ENCODE measurements at places on chromosomes 4 and X.

- DNase-seq = no peak
These were observed 43.5 kb downstream of the ESX1 start for GRCh38 chrX:104211187-104211586.

GRCh38 chrX:46929439-46930261 lies 17.4 kb downstream of the JADE3 start:
- DNase-seq = peak; percentile 40

- DNase-seq = peak; percentile 78
These were observed 1.8 kb downstream of the SEPTIN6 start for GRCh38 chrX:119690921-119691716.

DNA sequence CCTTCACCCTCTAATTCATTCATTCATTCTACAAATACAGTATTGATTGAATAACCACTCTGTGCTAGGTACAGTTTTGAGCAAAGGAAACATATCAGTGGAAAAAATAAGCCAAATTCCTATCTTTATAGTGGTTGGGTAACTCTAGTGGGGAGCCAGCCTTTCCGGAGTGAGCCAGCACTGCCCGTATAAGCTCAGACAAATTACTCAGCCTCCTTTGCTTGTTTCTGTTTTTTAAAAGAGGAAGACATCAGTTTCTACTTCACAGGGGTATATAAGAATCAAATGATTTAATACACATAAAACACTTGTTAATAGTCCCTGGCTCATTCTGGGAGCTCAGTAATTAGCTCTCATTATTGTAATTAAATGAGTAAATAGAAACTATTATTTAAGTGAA lies 238.2 kb upstream of the MAD2L1 start:
- no peak for DNase-seq

DNA sequence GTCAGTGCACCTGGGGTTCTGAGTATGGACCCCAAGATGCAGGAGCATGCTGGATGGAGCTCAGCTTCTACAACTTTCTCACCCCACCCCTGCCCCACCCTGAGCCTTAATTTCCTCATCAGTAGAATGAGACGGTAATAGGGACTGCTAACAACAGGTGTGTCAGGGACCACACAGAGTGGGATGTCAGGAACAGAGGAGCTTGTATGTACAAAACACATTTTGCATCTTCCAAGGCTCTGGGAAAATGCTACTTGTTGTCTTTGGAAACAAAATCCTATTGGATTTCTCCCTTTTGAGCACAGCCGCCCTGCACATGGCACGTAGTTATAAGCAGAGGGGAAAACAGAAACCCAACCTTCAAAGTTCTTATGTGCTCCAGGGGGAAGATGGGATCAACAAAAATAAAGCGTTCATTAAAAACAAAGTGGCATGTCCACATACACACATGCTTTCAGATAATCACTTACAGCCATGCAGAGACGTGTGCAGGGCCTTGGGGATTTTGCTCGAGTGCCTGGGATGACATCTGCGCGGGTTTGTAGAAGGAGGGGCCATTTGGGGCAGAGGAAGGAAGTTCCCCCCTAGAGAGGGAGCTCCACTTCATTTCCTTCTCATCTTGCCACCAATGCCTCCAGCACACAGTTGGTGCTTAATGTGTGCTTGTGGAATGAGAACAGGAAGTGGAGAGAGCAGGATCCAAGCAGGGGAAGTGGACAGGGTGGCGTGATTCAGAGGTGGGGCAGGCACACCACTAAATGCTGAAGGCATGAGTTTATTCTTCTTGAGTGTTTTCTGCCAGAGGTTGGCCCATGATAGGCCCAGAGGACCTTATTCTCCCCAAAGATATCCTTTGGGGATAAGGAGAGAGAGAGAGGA lies 138.9 kb downstream of the SMIM20 start:
- DNase-seq = no peak

DNA sequence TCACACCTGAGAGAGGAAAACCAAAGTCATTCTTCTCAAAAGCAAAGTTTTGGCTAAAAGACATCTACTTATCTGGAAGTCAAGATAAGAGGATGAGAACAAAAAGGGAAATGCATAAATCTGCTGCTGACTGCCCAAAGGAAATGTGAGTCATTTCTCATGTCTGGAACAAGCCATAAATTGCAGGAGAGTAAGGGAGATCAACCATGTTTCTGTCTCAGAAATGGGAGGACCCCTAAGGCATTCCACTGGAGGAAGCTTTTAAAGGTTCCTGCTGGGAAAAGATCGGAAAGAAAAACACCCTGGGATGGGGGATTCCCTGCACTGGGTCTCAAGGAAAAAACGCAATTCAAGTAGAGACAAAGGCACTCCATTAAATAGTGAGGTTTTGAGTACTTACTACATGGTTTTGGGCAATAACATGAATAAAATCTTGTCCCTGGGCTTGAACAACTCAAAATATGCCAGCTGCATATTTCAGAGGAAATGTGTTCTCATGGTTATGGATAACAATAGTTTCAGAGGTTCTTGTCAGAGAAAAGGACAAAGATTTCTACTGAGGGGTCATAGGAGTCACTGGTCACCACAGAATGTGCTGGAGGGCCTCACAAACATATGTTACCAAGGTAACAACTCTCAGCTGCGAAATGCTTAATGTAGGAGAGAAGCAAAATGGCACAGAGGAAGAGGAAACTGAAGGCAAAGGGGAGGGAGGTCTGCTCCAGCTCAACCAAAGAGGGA lies 19.3 kb downstream of the GPR143 start:
- peak; percentile 67 for DNase-seq

- DNase-seq = peak; percentile 50
These were observed 42.3 kb upstream of the LNX1 start for GRCh38 chr4:53633608-53634007.

DNA sequence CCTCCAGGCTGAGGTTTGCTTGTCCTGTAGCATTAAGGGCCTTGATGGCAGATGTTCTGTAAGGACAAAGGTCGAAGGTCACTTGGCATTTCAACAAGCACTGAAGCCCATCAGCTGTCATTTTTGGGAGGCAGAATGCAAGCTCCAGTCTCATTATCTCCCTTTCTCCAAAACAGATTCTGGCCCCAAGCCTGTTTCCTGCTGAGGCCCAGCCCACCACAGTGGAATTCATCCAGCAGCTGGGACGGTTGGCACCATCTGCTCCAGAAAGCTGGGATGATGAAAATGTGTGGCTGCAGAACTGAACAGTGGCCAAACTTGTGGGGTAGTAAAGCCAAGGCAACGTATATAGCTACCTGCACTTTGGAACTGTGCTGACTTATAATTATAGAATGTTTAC lies 17.7 kb upstream of the PPEF2 start:
- peak; percentile 17 for DNase-seq

GRCh38 chr4:38152721-38153386 lies 192.7 kb downstream of the PTTG2 start:
- DNase-seq = no peak

DNA sequence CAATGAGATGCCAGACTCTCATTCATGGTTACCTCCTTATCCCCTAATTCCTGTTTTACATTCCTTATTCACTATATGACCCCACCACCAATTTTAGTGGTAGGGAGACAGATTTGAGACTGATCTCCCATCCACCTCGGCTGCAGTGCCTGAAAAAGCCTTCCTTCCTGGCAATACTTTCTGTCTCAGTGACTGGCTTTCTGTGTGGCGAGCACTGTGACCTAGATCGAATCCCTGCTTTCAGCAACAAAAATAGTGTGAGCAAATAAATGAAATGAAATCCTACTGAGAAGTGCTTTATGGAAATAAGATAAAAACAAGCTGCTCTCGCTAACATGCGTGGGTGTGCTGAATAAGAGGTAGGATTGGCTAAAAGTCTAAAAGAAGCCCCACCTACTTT lies 165.3 kb downstream of the GPM6A start:
- DNase-seq = no peak

GRCh38 chr4:157751631-157752030 lies 421.2 kb downstream of the GASK1B start:
- no peak for DNase-seq

DNA sequence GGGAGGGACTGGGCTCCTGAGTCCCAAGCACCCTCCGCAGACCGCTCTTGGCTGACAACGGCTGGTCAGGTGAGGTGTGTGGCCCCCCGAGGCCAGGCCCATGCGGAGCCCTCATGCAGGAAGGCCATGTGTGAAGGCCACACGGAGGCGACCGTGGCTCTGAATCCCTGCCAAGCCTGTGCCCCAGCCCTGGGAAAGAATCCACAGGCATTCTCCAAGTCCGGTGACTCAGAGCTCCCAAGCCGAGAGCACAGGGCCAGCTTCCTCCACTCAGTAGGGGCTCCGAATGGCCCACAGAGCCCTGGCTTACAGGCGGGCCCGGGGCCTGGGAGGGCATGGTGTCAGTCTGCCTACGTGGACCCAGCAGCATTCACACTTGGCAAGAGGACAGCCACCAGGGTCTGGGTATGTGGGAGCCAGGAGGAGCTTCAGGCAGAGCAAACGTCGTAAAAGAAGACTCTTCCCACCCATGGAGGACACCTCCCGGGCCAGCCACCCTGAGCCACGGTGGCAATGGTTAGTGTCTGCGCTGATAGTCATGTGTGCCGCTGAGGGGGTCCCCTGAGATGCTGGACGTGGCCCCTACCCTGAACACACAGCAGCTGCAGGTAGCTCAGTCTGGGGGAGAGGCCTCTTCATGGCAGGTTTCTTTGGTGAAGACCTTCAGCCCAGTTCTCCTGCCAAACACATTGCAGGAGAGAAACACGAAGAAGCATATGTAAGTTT lies 105.7 kb downstream of the PSAPL1 start:
- peak; percentile 80 for DNase-seq

DNA sequence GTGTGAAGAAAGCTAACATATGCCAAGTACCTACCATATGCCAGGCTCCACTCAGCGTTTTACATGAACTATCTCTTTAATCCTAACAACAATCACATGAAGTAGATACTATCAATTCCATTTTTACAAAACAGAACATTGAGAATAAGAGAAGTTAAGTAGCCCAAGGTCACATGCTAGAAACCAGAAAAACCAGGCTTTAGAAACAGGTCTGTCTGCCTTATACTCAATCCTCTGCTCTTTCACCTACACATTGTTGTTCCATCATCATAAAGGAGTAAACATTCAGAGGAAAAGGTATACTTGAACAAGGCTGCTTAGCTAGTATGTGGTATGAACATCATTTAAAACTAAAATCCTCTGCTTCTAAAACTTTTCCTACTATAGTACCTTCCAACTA lies 42.1 kb downstream of the WDFY3 start:
- no peak for DNase-seq

- no peak for DNase-seq
These were observed 241.0 kb downstream of the SLC39A8 start for GRCh38 chr4:102104278-102104677.

GRCh38 chr4:139593091-139593564 lies 37.1 kb upstream of the SETD7 start:
- DNase-seq = peak; percentile 76

DNA sequence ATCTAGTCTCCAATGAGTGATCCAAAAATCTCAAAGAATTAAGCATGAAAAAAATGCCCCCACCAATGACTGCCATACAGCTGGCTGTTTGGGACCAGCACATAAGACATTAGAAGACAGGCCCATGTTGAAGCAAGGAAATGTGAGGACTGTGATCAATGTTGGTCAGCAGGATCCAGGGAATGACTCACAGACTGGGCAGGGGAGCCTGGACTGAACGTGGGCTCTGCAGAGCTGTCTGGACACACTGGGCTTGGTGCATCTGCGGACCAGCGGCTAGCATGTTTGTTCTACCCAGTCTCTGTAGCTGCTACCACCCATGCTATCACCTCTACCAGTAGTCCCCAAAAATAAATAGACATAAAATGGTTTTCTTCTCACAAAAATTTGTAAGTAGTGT lies 108.6 kb downstream of the PALLD start:
- peak; percentile 45 for DNase-seq

DNA sequence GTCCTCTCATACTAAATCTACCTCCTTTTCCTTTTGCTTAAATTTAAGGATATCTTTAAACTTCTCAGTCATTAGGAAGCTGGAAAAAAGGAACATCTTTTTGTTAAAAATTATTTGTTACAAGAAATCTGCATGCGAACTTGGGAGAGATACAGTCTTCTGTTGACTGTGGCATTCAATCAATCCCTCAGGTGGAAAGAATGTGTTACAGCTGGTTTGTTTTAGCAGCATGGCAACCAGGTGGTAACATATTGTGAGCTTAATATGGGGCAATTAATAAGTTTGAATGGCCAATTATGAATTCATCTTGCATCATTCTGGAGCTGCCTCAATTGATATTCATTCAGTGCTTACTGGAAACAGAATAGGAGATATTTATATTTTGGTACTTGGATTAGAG lies 135.0 kb downstream of the GC start:
- no peak for DNase-seq

DNA sequence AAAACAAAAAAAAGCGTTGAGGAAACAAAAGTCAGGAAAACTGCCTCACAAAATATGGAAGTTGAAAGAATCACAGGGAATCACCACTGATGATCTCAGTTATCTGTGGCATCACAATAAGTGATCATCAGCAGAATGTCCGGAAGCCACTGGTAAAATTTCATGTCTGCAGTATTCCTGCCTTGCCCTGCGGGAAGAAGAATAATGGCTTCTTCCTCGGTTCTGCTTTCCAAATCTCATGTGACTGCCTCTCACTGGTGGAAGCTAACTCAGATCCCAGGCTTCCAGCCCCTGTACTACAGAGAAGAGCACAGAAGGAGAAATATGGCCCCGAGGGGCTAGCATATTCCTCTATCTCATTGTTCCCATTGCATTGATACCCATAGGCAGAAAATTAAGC lies 12.7 kb upstream of the ZNF330 start:
- DNase-seq = no peak

DNA sequence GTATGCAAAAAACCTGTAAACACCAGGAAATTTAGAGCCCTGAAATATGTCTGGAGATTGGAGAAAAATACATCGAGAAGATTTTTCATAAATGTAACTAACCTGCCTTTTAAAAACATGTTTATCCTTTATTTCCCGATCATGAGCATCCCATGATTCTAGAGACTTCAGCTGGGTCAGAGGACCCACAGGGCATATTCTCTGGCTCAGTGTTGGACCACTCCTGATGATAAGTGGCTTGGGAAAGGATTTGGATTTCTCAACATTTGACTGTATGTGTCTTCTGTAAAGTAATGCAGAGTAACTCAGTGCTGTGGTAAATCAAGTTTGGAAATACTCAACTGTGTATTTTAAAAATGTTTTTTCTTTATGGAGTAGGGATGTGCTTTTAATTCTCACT lies 40.0 kb upstream of the ANK2 start:
- no peak for DNase-seq

DNA sequence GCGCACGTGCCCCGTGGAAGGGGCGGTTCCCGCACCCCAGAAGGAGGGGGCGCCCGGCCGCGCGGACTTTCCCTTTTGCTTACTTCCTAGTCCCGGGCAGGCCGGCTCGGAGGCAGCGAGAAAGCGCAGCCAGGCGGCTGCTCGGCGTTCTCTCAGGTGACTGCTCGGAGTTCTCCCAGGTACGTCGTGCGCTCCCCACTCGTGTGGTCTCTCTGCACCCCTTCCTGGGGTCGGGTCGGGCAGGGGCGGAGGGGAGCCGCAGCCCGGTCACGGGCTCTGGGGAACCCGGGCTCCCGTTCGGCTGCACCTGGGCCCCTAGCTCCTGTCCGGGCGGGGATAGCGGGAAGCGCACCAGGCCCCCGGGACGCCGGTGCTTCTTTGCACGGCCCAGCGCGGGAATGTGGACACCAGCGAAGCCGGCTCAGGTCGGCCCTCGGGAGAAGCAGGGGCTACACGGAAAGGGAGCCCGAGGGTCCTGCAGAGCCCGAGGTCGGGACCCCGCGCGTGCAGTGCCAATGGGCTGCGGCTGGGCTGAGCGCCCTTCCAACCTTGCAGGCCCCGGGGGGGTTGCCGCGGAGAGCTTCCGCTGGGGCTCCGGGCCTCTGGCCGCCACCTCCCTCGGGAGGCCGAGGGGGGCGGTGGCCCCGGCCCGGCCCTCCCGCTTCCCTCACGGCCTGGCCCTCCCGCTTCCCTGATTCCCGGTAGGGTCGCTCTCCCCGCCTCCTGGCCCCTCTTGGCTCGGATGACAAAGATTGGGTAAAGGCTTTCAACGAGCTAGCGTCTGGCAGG lies at the start of gene TLR2:
TSS of gene TLR2 (plus strand) at position 99 of the 789 bp plus-strand sequence. CDS start 18,628 bp downstream, outside the sequence.
- DNase-seq = peak; percentile 5
